Epithelial cell of prostate (primary cell): ENCODE measurements at places on chromosomes 3 and 15.

- DNase-seq, result no peak
These were observed 64.8 kb downstream of the BOC start for GRCh38 chr3:113275929-113276750.

- no peak for DNase-seq
These were observed 41.5 kb downstream of the RARB start for GRCh38 chr3:25469558-25469957.

GRCh38 chr15:48940508-48940907 lies 23.2 kb downstream of the SHC4 start:
- DNase-seq, result peak; percentile 83

DNA sequence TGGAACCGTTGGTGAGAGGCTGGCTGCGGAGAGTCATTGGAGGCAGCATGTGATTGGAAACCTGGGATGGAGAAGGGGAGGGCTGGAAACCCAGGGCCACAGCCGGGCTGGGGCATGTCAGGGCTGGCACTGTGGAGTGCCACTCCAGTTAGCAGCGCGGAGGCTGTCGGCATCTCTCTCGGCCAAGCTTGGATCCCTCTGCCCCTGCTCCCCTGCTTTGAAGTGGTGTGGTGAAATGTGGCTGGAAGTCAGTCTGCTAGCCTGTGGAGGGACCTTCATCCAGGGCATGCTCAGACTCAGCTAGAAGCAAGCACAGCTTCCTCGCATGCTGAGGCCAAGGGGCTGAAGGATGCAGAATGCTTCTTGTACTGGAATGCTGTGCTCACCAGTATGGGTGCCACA lies 13.5 kb downstream of the SLCO3A1 start:
- peak; percentile 60 for DNase-seq

GRCh38 chr3:158333736-158334135 lies 223.8 kb downstream of the RSRC1 start:
- DNase-seq, result no peak

DNA sequence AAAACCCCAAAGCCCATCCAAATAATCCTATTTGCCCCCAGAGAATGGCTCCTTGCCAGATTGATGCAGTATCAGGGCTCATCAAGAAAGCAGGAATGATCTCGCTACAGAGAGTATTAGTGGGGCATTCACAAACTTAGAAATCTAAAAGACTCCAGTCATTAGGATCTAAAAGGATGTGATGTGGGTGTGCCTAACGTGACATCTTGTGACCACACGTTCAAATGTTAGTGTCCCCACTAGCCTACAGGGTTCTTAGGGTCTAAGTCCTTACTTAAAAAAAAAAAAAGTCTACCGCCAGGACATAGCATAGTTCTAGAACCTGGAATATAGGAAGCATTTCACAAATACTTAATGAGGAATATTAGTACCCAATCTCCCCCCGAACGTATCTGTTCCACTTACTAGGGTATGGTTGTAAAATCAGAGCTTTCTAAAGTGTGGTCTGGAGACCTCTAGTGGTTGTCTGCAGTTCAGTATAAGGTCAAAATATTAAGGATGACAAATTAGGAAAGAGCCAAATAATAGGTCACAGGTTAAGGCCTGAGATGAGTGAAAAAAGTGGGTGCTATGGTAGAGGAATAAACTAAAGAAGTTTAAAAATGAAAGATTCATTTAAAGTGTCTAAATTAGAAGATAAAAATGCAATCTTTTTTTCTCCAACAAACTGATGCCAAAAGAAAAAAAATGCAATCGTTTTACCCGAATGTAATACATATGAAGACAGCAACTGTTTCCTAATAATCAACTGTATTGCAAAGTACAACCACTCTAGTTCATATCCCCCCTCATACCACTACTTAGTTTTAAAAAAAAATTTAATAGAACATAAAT lies 4.2 kb upstream of the CHRM5 start:
- DNase-seq, result no peak

- DNase-seq, result no peak
These were observed 49.9 kb downstream of the SLC25A26 start for GRCh38 chr3:66270701-66271100.

DNA sequence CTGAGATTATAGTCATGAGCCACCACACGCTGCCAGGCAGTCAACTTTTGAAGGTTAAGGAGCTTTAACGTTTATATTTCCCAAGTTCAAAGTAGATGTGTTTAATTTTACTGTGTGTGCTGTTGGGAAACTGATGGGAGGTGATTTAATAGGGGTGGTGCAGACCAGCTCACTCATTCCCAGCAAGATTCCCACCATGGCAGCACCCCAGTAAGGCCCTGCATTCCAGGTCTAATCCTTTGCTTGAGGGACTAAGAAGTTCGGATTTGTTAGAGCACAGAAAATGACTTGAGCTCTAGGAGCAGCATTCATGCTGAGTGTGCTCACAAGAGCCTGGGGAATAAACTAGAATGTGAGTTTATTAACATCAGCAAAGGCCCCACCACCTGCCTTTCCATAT lies 25.2 kb downstream of the TSEN2 start:
- no peak for DNase-seq

- DNase-seq, result no peak
These were observed 119.6 kb downstream of the UACA start for GRCh38 chr15:70643783-70644125.

GRCh38 chr3:184756151-184757021 lies 44.5 kb upstream of the MAGEF1 start:
- no peak for DNase-seq

DNA sequence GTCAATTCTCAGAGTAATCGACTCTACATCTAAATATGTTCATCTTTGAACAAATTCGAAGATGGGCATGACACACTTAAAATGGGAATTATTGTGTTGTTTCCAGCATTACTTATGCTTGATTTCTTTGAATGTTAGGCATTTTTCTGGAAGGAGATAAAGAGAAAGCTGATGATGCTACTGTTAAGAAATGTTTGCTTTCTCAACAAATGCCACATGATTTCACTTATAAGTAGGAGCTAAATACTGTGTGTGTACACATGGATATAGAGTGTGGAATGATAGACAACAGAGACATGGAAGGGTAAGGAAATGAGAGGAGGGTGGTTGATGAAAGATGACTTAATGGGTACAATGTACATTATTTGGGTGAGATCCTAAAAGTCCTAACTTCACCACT lies 400.9 kb downstream of the TBL1XR1 start:
- no peak for DNase-seq

DNA sequence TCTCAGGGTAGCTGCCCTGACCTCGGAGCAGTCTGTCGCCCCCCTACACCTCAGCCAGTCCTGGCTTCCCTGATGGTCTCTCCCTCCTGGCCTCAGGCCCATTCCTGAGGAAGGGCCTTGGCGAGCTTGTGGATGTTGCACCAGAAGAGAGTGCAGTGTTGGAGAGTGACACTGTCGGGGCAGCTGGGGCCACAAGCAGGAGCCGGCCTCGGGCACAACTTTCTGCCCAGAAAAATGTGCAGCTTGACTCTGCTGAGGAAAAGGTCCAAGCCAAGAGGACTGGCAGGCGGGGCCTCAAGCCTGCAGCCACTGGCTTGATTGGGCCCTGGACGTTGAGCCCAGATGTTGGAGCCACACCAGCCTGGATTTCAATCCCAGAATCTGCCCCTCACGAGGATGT lies 12.8 kb downstream of the HEMK1 start:
- DNase-seq, result no peak
